Gastrocnemius medialis (tissue), 4 donors: ENCODE measurements at places on chromosomes 2 and 18. TPM values are rescaled to one million over a fixed set of nuclear protein-coding genes. Genes with fewer than 3 reads are reported as not detected.

The RGPD3 gene
- total RNA-seq, result not detected

The ANKRD30BL gene
- total RNA-seq, result not detected

The GRP gene
- total RNA-seq, result not detected

DNA sequence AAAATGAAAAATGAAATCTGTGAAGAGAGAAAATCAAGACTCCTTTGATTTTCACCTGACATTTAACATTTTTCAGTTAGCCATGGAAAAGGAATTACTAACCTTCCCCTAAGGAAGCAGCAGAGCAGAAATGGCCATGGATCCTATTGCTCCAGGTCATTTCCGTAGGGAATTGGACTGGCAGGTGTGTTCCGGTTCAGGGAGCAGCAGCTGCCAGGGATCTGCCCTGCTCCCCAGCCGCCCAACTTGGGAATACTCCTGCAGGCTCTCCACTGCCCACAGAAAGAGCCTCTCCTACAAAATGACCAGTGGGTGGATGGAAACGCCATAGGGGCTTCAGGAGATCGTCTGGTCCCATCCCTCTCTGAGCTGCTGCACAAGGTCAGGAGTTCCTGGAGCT is 86.0 kb upstream of the MAPK4 start:
- DNase-seq, result no peak

GRCh38 chr2:231294571-231295362 is 96.3 kb downstream of the ARMC9 start:
- no peak for DNase-seq

GRCh38 chr2:66457545-66457944 is 22.6 kb downstream of the MEIS1 start:
- no peak for DNase-seq
